HuH-7 (cell line): ENCODE measurements at places on chromosomes 6 and 20.

- DNase-seq, result no peak
Measured at GRCh38 chr6:15375018-15375417, 129.1 kb downstream of the JARID2 start.

- peak; percentile 6 for DNase-seq
Measured at GRCh38 chr6:103729658-103730057, 1130.1 kb downstream of the HACE1 start.

- DNase-seq, result no peak
Measured at GRCh38 chr6:116373940-116374339, 3.2 kb downstream of the DSE start.

GRCh38 chr6:7526755-7527154 lies 14.7 kb upstream of the DSP start:
- DNase-seq, result no peak

DNA sequence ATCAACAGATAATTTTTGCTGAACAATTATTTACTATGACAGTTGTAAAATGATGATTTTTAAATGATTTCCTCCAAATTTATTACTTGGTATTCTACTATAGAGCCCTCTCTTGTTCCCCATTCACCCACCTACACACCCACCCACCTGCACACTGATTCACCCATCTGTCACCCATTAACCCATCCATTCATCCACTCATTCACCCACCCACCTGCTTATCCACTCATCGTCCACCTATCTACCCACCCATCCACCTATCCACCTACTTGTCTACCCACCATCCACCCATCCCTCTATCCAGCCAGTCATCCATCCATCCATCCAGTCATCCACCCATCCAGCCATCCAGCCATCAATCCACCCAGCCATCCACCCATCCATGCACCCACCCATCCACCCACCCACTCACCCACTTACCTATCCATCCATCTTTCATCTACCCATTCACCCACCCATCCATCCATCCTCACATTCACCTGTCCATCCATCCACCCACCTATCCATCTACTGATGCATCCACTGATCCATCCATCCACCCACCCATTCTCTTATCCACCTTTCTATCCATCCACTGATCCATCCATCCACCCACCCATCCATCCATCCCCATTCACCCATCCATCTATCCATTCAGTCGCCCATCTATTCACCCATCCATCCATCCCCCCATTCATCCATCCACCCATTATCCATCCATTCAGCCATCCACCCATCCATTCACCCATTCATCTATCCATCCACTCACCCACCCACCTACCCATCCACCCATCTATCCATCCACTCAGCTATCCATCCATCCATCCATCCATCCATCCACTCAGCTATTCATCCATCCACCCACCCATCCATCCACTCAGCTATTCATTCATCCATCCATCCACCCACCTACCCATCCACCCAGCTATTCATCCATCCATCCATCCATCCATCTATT lies 72.0 kb downstream of the SYNJ2 start:
- no peak for DNase-seq

- no peak for DNase-seq
Measured at GRCh38 chr6:29522227-29522626, 34.5 kb upstream of the MAS1L start.

GRCh38 chr6:141326426-141326825 lies 806.3 kb upstream of the GJE1 start:
- no peak for DNase-seq

DNA sequence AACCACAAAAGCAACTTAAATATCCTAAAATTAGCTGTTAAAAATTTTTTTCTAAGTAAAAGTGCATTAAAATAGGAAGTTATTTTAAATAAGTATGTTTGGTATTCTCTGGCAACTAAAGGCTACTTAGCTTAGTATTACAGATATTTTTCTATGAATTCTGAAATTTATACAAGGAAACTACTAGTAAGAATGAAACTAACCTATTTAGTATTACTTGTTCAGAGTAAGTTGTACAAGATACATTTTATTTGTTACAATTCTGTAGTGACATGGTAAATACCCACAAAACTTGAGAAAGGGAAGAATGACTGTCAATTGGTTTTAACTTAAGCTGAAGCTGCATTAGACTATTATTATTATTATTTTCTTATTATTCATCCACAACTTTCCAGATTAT lies 6.5 kb downstream of the PHIP start:
- DNase-seq, result no peak

DNA sequence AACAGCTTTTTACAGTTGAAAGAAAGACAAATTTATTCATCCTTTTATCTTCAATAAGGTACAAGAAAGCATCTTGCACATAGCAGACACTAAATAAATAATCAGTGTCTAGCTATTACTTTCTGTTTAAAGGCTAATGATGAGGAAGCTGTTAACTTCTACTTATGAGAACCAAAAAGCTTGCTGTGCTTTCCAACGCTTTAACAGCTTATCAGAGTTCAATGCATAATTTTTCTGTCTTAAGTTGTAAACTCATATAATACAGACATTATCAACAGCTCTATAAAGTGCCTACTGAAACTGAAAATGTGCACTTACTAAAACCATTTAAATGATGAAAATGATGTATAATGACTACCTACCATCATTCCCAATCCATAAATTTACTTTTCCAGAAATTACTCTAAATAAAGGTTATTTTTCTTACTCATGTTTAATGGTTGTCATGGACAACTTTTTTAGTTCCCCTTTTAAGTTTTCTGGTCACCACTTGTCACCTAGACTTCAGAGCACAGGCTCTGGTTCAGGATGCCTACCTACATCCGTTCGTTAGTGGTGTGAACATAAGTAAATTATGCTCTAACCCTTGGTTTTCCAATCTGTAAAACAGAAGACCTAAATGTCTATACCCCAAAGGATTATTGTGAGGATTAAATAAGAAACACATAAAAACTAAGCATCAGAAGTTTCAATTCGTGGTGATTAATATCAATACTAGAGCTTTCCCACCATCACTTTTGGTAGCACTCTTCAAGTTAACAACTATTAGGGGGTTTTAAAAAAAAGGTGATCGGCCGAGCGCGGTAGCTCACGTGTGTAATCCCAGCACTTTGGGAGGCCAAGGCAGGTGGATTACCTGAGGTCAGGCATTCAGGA lies 8.0 kb downstream of the PNISR start:
- DNase-seq, result no peak

- no peak for DNase-seq
Measured at GRCh38 chr6:83970582-83970981, 63.0 kb upstream of the MRAP2 start.

DNA sequence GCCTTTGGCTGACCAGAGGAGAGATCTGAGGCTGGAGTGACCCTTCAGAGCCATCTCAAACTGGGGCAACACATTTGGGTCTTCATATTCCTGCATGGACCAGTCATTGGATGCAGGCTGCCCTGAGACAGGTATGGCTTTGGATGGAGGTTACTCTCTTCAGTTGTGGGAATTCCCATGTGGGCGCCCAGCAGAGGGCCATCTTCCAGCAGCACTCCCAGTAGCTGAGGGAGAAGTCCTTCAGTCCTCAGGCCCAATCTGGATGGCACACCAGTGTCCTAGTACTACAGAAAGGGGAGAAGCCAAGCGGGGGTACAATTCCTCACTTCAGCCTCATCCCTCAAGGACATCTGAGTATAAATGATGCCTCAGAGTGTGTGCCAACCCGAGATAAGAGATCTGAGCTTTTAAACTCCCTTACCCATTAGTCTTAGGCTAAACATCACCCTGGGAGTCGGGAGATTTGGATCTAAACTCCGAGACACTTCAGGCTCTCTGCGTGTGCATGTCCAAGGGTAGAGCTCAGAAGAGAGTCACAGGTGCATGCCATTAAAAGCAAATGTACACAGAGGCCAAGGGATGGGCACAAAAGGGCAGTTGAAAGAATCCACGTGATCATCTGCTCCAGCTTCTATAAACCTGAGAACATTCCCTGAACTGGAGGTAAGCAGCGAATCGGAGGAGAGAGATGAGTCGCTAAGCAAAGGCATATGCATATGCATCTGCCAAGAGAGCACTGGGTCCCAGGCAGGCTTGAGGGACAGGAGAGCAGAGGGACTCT lies 204.6 kb downstream of the CD83 start:
- no peak for DNase-seq

DNA sequence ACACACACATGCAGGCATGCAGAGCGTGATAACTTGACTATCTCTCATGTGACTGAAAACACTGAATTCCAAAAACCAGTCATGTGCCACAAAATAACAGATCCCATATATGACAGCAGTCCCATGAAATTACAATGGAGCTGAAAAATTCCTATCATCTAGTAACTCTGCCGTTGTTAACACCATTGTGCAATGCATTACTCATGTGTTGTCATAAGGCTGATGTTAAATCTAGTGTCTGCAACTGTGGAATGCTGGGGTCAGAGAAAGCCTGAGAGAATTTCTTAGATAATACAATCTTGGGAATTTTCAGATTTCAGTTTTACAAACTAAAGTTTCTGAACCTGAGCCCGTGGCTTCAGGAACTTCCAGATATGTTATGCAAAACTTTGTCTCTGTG lies 70.2 kb downstream of the LYRM4 start:
- DNase-seq, result peak; percentile 25

DNA sequence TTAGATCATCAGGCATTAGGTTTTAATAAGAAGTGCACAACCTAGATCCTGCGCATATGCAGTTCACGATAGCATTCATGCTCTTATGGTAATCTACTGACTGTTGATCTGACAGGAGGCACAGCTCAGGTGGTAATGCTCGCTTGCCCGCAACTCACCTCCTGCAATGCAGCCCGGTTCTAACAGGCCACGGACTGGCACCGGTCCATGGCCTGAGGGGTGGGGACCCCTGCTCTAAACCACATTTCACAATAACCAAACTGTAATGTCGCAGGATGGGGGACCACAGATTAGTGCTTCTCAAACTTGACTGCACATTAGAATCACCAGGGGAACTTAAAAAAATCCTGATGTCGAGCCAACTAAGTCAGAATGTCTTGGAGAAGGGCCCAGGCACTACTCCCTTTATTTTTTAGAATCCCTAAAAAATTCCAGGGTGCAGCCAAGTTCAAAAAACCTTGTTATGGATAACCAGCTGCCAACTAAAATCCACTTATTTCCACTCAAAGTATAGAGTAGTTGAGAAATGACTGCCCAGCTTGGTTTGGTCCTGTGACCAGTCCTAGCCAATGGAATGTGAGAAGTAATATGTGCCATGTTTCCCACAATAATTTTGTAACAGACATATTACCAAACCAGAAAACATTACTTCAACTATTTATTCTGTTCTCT lies 3.1 kb downstream of the SHPRH start:
- DNase-seq, result no peak

GRCh38 chr6:145209272-145209671 lies 526.0 kb downstream of the EPM2A start:
- DNase-seq, result no peak

DNA sequence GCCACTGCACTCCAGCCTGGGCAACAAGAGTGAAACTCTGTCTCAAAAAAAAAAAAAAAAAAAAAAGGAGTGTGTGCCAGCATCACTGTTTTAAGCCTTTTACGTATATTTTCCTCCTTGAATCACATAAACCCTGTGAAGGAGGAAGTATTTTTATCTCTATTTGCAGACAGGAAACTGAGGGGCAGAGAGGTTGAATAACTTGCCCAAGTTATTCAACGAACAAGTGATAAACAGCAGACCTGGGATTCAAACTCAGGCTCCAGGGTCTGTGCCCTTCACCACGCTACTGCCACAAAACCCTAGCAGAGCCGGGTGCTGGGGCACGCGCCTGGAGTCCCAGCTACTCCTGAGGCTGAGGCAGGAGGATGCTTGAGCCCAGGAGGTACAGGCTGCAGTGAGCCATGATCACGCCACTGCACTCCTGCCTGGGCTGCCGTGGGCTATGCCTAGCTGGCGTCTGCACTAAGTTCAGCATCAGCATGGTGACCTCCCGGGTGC lies 9.4 kb upstream of the AVP start:
- no peak for DNase-seq

- no peak for DNase-seq
Measured at GRCh38 chr6:56244528-56245253, 2.7 kb downstream of the COL21A1 start.

DNA sequence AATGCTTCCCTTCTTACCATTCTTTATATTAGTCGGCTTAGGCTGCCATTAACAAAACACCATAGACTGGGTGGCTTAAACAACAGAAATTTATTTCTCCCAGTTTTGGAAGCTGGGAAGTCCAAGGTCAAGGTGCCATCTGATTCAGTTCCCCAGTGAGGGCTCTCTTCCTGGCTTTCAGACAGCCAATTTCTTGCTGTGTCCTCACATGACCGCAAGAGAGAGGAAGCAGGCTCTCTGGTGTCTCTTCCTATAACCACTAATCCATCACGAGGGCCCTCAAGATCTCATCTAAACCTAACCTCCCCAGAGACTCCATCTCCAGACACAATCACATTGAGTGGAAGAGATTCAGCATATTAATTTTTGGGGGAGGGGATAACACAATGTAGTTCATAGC lies 193.0 kb upstream of the SGK1 start:
- no peak for DNase-seq

- DNase-seq, result no peak
Measured at GRCh38 chr6:24997231-24997630, 61.5 kb upstream of the RIPOR2 start.

GRCh38 chr6:80179695-80180094 lies 73.2 kb downstream of the BCKDHB start:
- no peak for DNase-seq

GRCh38 chr6:31771992-31772358 lies 5.2 kb downstream of the VWA7 start:
- no peak for DNase-seq

DNA sequence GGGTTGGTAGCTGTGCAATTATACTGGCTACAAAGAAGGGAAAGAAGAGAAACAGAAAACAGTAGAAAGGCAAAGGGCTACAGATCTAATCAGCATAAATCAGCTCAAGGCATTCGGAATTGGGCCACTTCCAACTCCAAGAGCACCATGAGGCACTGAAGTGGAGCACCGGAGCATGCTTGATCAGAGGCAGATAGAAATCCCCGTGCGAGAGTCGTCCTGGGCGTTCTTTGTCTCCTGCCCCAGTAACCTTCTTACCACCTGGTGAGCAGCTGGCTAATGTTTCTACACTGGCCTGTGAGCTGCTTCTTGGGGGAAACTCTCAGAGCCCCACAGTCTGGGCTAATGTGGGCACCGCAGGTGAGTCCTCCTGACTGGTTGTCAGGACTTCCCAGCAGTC lies 16.7 kb downstream of the NEDD9 start:
- no peak for DNase-seq

DNA sequence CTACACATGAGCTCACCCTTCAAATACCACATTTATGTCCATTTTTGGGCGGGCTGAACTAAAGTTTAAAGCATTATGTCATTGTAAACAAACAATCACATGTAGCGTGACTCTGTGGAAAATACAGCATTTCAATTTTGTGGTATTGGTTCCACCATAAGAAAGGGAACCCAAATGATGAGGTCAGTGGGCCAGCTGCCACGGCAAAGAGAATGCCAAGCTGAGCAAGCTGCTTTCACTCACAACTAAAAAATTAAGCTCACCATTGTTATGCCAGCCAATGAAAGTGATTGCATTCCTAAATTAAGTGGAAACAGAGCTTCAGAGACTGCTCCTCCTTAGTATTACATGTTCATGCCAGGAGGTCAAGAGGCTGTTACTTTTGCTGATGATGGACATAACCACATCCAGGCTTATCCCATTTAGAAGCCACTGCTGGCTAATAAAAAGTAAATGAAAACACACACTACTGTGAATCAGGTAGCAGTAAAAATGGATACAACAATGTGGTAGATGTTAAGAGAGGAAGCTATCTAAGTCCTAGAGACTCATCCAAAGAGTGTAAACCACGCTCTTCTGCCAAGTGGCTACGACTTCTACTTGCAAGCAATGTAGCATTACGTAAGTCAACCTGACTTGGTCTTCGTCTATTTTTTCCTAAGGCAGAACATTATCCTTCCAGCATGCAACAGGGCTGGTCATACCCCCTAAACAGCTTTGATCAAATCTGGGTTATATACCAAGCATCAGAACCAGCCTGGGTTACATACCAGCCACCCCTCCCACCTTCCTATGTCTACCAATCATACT lies 164.8 kb downstream of the BACH2 start:
- DNase-seq, result no peak
